ENCODE measurements at places on chromosomes 6 and 20.

DNA sequence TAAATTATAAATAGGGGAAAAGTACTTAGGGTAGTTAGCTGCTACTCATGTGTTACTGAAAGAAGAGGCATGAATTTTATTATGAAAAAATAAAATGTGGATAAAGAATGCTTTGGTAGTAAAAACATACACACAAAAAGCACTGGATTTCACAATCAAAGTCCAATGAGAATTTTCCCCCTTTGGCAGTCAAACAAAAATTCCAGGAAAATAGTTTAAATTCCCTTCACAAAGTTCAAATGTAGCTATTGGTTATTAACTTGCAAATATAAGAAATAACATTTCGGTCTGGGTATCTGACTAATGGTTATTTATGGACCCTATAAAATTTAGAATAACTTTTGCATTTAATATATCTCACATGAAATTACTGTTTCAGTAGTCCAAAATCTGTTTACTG is 210.4 kb downstream of the FOXC1 start:
- peak; percentile 42 for DNase-seq

DNA sequence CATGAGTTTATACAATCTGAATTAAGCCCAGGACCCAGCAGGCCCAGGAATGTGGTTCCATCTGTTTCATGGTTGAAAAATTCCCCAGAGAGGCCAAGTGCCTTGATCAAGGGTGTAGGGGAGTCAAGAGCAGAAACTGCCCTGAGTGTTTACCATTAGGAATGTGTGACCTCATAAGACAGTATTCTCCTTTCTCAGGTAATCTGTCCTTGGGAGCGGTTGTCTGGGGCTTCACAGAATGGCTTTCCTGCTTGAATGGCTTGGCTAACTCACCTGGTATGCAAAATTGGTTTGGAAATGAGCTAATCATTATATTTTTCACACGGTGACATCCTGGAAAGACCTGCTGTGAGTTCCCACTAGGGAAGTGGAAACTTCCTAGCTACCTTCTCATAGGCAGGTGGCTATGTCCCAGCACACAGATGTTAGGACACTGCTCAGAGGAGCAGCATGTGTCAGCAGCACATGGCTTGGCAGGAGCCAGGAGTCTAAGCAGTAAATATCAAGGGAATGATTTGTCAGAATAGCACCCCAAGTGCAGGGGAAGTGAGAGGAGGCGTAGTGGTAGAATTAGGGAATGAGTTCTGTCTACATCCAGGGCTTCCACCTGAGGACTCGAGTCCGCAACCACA is 17.7 kb downstream of the CLIC5 start:
- no peak for DNase-seq

- DNase-seq = no peak
Observed at GRCh38 chr20:49405062-49405683, 77.3 kb downstream of the KCNB1 start.

GRCh38 chr6:127934956-127935355 is 34.1 kb upstream of the THEMIS start:
- DNase-seq = no peak

GRCh38 chr20:20225325-20226043 is 142.4 kb upstream of the INSM1 start:
- no peak for DNase-seq

- no peak for DNase-seq
Observed at GRCh38 chr6:148443798-148444560, 101.3 kb downstream of the SASH1 start.

Data from AG08395 (cell line).